Activated CD8-positive, alpha-beta memory T cell treated with anti-CD3 and anti-CD28 coated beads for 1 hour (primary cell): ENCODE measurements at places on chromosomes 2 and 18.

- no peak for DNase-seq
Measured at GRCh38 chr2:232353660-232354059, 24.9 kb upstream of the ALPP start.

- DNase-seq, result no peak
Measured at GRCh38 chr2:239949537-239949936, 75.6 kb downstream of the NDUFA10 start.

- no peak for DNase-seq
Measured at GRCh38 chr2:189819297-189819704, 35.1 kb downstream of the PMS1 start.

- no peak for DNase-seq
Measured at GRCh38 chr2:31227110-31227509, 6.8 kb upstream of the EHD3 start.

GRCh38 chr2:47373747-47374146 is 29.2 kb upstream of the MSH2 start:
- DNase-seq, result no peak

- no peak for DNase-seq
Measured at GRCh38 chr2:136133586-136133985, 15.6 kb upstream of the CXCR4 start.

DNA sequence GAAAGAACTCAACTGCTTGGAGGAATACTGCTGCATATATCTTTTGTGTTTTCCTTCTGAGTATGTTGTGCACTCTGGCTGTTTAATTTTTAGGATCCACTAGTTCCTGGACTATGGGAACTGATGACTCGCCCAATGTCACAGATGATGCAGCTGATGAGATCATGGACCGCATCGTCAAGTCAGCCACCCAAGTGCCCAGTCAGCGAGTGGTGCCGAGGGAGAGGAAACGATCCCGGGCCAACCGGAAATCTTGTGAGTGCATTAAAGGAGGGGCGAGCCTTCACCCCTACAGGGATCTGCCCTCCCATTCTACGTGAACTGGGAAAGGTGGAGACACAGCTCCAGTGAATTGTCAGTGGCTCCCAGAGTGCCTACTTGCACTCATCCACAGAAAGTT is 59.6 kb downstream of the TPGS2 start:
- no peak for DNase-seq

- no peak for DNase-seq
Measured at GRCh38 chr2:36582538-36582937, 15.4 kb downstream of the FEZ2 start.

DNA sequence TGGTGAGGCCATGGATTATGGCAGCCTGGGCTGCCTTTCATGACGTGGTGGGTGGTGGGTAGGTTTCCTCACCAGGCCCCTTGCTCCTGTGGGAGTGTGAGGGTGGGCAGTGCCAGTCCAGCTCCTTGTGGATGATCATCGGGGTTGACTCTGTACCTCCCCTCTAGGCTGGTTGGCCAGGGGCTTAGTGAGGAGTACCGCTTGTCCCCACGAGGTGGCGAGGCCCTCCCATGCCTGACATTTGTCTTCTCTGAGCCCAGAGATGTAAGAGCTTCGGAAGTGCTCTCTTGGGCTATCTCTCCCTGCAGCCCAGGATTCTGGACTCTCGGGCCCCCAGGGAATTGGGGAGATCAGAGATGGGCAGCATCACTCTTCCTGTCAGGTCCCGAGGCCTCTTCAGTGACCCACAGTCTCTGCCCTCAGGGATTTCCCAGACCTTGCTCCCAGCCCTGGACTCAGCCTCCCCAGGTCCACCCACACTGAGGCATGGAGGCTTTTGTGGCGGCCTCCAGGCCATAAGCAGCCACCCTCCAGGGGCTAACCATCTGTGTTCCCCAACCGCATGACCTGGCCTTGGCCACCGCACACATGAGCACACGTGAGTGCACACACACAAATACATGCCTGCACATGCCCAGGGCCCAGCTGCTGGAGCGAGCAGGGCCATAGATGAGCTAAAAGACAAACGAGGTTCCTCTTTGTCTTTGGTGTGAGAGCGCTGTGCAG is 6.5 kb downstream of the SPR start:
- DNase-seq, result no peak

- no peak for DNase-seq
Measured at GRCh38 chr2:133835821-133836619, 267.8 kb upstream of the NCKAP5 start.

DNA sequence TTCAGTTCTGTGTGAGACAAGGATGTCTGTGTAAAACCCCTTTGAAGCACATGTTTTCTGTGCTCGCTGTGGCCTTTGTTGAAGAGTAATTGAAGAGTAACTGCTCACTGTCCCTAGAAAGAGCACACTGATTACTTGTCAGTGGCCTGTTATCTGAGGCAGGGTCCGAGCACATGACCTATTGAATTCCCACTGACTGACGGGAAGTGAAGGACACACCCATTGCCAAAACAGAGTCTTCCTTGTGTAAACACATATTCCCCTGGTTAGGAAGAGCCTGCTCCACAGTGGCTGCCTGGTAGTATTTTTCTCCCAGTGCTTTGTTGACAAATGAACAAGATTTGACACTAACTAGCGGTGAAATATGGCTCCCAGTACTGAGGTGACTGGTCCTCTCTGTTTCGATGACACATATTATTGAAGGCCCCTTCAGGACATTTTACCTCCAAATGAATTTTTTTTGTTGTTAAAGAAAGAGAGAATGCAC is 148.5 kb upstream of the GYPC start:
- no peak for DNase-seq

GRCh38 chr2:181123798-181124231 is 143.4 kb downstream of the UBE2E3 start:
- DNase-seq, result no peak

GRCh38 chr2:216519154-216519762 is 20.6 kb downstream of the RPL37A start:
- no peak for DNase-seq

- DNase-seq, result no peak
Measured at GRCh38 chr2:142954493-142954892, 77.0 kb downstream of the KYNU start.

DNA sequence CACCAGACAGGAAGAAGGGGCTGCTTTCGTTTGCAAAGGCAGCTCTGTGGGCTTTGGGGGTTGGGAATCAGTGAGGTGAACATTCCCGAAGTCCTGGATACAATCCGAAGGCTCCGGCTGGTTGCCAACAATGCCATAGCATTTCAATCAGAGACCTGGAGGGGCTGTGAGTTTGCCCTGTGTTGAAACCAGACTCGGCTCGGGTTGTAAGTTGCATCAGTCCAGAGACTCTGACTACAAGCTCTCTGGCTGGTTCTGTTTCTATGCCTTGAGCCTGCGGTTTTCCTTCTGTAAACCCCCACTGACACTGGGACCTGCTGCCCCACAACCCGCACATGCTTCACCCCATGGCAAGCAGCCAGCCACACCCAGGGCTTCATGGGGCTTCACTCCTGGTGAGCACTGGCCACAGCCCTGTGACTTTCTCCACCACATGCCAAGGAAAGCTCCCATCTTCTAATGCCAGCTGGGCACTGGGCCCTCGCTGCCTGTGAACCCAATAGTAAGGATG is 85.7 kb upstream of the ODC1 start:
- DNase-seq, result no peak

GRCh38 chr2:11007331-11008264 is 95.9 kb downstream of the KCNF1 start:
- no peak for DNase-seq

DNA sequence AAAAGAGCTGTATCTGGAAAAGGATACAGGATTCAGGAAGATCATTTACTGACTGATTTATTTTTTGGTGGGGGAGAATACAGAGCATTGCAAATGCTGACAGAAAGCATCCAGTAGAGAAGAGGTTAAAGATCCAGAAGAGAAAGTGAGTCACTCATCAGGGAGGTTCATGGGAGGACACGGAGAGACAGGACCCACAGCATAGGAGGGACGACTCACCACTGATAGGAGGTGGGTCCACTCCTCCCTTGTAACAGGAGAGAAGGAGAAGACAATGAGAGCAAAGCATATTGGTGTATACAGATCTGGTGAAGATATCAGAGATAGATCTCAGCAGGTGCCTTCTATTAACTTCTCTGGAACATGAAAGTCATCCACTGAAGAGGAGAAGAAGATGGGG is 142.4 kb upstream of the AQP4 start:
- DNase-seq, result no peak

GRCh38 chr2:226337941-226338600 is 461.5 kb downstream of the IRS1 start:
- DNase-seq, result no peak

- DNase-seq, result no peak
Measured at GRCh38 chr2:165406173-165406572, 63.3 kb upstream of the CSRNP3 start.

DNA sequence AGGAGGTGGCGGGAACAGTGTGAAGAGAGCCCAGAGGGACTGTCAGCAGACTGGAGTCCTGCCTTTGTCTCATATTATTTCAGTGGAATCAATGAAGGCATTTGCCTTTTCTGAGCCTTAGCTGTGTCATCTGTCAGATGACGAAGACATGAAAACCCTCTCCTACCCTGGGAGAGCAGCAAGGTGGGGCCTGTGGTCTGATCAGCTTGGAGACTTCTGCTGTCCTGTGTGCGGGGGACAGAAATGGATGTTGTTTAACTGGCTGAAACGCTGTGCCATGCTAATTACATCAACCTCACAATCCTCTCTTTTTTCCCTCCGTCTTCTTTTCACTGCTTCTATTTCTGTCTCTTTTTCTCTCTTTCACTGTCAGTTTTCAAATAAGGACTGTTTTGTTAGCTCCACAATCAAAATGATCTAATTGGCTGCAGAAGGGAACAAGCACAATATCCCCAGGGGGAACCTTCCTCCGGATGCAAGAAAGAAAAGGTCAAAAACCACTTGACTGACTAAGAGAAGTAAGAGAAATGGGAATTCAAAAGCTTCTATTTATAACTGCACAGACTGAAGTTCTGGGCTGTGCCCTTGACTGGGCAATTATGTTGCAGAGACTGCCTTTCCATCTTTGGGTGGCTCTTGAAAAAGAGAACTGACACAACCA is 340.1 kb downstream of the CLIP4 start:
- no peak for DNase-seq

- DNase-seq, result no peak
Measured at GRCh38 chr2:95352310-95353054, 50.0 kb upstream of the FAHD2A start.

DNA sequence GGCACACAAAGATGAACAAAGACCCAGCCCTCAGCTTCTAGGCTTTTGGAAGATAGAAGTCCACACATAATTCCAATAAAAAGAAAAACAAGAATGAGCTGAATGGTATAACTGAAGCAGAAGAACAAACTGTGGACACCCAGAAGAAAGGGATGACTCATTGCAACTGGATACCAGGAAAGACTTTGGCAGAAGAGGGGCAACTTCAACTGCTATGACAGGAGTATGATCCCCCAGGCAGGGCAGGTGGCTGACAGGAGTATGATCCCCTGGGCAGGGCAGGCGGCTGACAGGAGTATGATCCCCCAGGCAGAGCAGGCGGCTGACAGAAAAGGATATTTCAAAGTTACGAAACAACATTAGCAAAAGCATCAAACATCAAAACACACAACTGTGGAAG is 21.6 kb downstream of the PID1 start:
- no peak for DNase-seq

- no peak for DNase-seq
Measured at GRCh38 chr2:30421026-30421603, 25.9 kb upstream of the LCLAT1 start.

- no peak for DNase-seq
Measured at GRCh38 chr2:132037527-132038178, 124.1 kb downstream of the ANKRD30BL start.

GRCh38 chr2:233832869-233833311 is 21.4 kb downstream of the HJURP start:
- DNase-seq, result no peak

- no peak for DNase-seq
Measured at GRCh38 chr2:200603972-200604371, 18.2 kb downstream of the AOX1 start.

GRCh38 chr2:65199891-65200290 is 27.7 kb upstream of the ACTR2 start:
- no peak for DNase-seq

- no peak for DNase-seq
Measured at GRCh38 chr2:79901161-79901560, 388.3 kb downstream of the CTNNA2 start.

- no peak for DNase-seq
Measured at GRCh38 chr2:47654790-47655562, 128.0 kb upstream of the MSH6 start.

GRCh38 chr2:105796791-105797190 is 52.1 kb downstream of the NCK2 start:
- no peak for DNase-seq

DNA sequence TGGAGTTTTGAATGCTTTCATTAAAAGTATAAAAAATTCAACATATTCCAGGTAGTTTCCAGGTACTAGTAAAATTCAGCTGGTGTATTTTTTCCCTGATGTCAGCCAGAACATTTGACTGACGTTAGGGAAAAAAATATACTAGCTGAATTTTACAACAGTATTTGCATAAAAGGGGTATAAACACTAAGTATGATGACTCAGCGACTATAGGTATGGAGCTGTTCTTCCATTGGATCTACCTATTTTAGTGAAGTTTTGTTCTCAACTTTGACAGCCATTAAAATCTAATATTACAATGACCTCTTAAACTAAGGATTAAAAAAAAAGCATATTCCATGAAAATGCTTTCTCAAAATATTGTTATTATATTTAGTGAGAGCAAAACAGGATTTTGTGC is 155.9 kb downstream of the FSHR start:
- DNase-seq, result no peak

DNA sequence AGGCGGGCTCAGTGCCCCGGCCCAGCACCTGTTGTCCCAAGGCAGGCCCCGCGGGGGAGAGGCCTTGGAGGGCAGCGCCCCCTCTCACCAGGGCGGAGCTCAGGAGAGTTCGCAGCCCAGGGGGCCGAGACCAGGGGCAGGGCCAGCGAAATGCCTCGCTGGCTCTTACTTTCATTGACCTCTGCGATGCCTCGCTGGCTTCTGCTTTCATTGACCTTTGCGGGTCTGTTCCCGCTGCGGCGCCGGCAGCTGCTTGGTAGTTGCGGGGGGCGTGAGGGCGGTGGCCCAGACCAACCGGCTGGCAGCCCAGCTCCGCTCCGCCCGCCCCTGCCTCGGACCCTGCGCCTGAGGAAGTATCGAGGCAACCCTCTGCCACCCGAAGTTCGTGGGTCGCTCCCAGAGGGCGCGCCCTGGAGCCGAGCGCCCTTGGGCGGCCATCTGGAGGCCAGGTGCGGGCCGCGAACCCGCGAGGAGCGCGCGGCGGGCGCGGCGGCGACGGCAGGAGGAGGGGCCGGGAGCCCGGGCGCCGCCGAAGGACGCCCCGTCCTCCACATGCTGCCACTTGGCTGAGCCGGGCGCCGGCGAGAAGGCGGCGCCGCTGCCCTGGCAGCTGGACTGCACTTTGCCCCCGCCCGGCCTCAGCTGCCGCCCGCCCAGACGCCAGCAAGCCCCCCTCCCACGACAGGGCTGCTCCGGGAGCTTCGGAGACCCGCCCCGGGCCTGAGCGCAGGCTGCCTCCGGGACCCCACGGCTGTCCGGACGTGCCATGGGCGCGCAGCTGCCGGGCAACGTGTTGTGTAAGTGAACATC is 118.0 kb upstream of the MSTN start:
- no peak for DNase-seq
